T-helper 2 cell (primary cell): ENCODE measurements at places on chromosomes 16 and 17.

- DNase-seq: no peak
Measured at GRCh38 chr16:81181013-81181720, 57.3 kb upstream of the BCO1 start.

DNA sequence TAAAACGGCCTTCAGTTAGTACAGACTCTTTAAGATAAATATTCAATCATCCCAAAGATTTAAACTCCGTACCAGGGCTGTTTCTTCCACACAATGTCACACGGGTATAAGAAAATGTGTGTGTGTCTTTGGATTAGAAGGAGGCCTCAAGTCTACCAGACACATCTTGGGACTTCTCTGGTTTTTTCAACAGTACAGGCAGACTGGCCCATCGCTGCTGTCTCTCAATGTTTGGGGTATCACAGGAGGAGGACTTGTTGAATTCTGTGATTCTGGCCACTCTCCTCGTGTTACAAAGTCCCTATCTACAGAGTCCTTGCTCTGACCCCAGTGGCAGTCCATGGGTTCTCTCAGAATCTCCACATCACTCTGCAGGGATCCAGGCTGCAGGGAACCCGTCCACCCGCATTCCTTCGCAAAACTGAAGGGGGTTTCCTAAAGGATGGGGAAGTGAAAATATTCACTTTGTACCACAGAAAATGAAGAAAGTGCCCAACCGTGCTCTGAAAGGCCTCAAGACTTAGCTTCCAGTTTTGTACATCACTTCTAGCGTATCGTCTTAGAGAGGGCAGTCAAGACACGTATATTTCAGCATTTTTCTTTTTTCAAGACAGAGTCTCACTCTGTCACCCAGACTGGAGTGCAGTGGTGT lies 373.2 kb downstream of the NPIPA8 start:
- DNase-seq: no peak

- no peak for DNase-seq
Measured at GRCh38 chr16:55471448-55472097, 7.4 kb upstream of the MMP2 start.

GRCh38 chr17:48297825-48298224 lies 132.2 kb downstream of the SKAP1 start:
- no peak for DNase-seq

DNA sequence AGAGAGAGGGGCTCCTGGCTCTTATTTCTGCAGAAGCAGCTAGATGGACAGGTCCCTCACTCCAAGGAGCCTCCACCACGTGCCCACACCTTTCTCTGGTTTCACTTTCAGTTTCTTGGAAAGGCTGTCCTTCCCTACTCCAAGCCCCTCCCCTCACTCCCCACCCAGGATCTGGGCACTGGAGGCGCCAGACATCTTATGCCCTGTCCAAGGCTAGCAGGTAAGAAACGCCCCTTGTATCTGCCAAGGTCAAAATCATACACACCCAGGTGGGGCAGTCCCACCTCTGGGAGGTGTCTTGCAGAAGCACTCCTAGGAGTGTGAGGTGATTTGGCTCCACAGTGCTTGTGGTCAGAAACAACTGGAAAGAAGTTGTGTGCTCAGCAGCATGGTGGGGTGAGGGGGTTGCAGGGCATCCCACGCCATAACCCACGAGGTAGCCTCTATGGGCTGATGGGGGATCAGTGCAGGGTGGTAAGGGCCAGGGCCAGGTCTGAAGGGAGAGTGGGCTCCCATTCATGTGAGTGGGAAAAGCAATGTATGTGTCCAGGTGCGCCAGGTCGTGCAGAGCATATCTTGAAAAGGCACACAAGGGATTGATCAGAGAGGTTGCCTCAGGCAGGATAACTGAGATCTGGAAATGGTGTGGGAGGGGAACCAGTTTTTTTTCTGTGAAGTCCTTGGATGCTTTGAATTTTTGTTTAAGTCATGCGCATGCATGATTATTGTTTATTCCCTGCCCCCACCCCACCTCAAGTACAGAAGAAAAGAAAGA lies 31.8 kb upstream of the PRM1 start:
- no peak for DNase-seq

DNA sequence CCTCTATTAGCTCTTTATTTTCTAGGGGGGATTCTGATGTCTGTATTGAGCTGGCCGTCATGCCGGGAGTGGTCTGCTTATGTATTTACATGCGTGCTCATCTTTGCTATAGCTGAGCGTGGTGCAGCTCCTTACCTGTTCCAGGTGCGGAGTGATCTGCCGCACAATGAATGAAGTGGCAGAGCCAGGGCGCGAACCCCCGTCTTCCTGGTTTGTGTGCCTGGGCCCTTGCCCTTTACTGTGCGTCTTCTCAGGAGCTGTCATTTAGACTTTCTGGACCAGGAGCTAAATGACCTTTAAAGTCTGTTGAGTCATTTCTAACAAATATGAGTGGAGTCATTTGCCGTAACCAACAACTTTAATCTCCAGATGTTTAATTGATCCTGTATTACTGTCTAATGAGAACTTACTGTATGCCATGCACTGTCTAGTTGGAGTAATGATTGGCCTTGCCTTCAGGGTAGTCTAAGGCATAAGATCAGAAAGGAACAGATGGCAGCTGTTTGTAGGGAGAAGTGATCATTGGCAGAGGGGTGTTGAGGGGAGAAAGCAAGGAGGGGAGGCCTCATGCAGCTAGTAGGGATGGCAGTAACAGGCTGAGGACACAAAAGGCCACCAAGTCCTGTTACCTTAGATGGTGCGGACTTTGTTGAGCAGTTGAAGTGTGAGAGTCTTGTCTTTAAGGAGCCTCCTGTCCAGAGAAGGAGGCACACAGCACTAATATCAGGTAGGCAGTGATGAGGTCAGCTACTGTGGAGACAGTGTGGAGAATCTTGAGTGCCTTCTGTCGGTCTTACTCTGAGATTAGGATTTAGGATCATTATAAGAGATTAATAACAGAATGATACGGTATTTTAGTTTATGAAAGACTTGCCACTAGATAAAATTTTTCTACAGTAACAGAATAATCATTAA lies 53.9 kb downstream of the USP10 start:
- no peak for DNase-seq

- no peak for DNase-seq
Measured at GRCh38 chr17:51056813-51057510, 63.7 kb downstream of the SPAG9 start.

GRCh38 chr17:2406903-2407790 lies 6.3 kb upstream of the MNT start:
- DNase-seq: no peak

GRCh38 chr17:7043497-7044198 lies at the start of gene SLC16A11:
SLC16A11 (minus strand) TSS chr17:7044092; CDS start chr17:7043513, 579 bp downstream.
- DNase-seq: peak; percentile 12

- no peak for DNase-seq
Measured at GRCh38 chr17:42525221-42525620, 10.8 kb upstream of the NAGLU start.

DNA sequence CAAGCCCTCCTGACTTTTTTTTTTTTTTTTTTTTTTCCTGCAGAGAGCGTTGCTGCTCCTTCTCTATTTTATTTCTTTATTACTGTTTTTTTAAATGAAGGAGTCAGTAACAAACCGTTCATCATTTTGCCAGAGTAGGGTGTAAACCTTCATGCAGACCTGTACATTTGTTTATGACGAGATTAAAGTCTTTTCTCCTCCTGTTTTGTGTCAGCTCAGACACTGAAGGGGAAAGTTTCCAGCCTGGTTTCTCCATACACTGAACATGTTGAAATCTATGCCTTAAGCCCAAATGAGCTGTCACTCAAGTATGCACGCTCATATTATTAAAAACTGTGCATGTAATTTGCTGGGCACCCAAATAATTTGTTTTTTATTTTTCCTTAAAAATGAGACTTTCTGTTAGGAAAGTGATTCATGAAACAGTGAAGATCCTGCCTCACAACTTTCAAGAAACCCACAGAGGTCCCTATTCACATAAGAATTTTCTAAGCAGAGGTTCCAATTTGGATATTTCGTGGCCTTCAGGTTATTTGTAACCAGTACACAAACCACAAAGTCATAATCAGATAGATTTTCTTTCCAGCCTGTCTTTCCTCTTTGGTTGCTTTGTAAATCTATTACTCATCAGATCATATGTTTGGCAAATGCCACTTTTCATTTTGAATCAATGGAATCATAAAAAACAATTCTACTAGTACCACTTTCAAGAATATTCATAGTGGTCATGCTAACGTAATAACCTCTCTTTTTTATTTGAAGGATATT lies 700.3 kb downstream of the MAF start:
- DNase-seq: no peak

- DNase-seq: no peak
Measured at GRCh38 chr16:84789431-84789830, 30.4 kb upstream of the CRISPLD2 start.

GRCh38 chr17:75754378-75755204 lies 10.4 kb downstream of the GALK1 start:
- DNase-seq: no peak

DNA sequence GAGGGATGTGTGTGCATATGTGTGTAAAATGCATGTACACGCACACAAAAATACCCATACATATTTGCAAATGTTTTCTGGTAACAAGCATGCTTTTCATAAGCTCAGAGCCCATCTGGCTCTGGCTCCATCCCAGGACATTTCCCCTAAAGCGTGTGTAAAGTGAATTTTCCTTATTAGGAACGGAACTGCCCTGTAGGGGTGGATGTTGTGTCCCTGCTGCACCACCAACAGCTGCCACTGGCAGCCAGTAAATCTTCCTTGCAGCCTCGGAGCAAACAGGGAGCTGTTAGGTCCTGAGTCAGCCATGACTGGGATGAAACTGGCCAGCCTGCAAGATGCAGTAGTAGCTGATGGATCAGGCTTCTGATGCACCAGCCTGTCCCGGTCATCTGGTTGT lies 393.5 kb downstream of the UTP18 start:
- DNase-seq: no peak

DNA sequence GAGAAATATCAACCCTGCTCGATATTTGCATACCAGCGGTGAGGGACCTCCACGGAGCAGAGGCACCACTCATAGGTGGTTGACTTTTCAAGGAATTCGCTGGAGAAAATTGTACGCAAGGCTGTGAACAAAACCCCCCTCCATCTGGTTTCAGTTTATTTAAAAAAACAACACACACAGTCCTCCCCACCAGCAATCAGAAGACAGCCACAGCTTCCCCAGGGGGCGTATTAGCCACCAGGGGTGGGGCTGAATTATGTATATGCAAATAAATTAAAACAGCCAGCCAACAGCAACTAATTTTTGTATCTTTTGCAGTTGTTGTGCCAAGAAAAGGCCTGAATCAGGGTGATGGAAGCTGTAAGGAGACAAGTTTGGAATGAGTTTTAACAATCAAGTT lies 5.9 kb upstream of the HSD11B2 start:
- no peak for DNase-seq

DNA sequence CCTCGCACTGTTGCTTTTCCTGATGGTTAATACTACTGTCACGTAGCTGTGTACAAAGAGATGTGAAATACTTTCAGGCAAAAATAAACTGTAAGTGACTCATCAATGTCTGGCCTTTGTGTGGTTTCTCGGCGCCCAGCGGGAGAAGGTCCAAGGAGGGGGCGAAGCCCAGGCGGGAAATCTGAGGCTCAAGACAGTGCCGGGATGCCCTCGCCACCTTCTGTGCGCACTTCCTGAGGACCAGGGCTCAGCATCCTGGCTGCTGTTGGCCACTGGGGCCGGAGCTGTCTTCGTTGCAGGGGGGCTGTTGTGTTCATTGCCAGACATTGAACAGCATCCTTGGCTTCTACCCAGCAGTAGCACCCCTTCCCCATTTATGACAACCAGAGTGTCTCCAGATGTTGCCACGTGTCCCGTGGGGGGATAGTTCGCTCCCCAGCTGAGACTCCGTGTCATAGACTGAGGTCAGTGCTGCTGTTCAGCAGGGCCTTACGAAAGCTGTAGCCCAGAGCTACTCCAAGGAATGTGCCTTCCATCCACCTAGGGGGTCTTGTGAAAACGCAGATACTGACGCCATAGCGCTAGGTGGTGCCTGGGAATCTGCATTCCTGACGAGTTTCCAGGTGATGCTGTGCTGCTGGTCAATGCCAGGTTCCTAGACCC lies 67.3 kb upstream of the PLCG2 start:
- DNase-seq: no peak

DNA sequence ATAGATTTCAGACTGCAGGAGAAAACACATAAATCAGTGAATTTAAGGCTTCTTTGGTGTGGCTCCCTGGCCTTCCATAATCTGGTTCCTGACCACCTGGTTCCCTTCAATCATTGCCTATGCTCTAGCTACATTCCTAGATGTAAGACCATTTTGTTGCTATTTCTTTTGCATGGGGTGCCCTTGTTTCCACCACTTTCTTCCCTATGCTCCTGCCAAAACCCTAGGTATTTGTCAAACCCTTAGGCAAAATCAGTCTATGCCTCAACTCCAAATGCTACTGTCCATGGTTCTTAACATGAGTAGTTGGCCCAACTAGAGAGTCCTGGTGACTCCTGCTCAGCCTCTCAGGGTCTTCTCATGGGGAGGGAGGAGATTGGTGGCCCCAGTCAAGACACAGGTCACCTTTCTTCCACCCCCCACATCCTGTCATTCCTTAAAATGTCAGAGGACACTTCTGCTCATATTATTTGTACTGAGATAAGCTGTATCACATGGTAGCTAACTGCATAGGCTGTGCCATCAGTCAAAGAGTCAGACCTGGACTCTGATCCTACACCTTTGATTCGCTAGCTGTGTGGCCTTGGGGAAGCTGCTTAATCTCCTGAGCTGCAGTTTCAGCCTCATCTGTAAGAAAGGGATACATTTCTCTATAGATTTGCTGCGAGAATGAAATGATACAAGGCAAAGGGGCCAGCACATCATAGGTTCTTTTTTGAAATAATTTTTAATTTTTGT lies 15.0 kb downstream of the ACSM5 start:
- no peak for DNase-seq

GRCh38 chr16:50709061-50709684 lies 15.8 kb downstream of the NOD2 start:
- no peak for DNase-seq

GRCh38 chr16:75535901-75536300 lies at the start of gene CHST5:
CHST5 (minus strand) TSS chr16:75536108; CDS start chr16:75530384, 5,724 bp downstream.
- DNase-seq: no peak

DNA sequence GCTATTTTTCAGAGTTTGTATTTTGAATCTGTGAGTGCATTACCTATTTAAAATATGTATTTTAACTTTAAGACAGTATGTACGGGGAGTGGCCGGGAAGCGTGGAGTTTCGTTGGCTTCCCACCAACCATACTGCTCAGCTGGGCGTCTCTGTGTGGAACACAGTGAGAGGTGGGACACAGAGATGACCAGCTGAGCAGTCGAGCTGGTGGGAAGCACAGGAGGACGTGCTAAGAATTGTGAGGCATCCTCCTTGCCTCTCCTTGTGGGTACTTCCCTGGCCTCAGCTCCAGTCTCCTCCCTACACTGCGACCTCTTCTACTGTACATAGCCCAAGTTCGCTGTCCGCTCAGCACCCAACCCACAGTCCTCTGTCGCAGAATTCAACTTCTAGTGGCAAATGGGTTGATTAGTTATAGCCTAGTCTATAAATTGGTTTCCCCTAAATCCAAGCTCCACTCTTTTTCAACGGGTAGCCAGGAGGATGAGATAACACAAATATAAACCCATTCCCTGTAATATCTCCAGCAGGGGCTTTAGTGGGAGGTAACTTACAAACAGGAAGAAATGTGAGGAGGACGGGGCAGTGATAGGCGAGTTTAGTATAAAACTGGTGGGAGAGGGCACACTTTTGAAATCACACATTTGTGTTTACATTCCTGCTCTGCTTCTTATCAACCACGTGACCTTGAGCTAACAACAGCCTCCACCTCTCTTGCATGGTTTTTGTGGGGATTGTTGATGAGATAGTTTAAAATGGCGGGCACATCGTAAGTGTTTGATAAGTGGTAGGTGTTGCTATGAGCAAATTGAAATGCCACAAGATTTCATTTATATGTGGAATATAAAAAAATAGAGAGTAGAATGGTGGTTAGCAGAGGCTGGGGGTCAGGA lies 211.9 kb upstream of the HS3ST3A1 start:
- DNase-seq: no peak
